ENCODE measurements at places on chromosomes 2 and 18.

DNA sequence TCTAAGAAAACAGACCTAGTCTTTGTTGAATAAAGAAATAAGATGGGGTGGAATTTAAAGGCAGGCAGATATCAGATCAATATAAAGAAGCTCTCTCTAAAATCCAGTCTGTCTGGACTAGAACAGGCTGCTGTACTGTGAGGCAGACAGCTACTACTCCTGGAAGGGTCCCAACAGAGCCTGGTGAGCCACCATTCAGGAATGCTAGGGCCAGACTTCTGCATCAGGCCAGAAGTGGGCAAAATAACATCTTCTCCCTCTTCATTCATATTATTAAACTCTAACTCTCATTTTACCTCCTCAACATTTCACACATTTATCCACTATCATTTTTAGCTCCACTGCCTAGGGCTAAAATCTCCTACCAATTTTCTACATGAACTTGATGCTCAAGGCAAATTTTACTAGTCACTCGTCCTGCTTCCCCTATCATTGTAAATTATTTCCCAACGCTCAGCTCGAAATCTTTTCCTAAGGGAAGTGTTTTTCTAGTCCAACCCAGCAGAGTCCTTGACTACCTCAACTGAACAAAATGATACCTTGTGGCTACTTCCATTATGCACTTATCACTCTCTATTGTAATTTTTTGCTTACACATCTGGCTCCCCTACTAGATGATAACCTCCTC is 45.2 kb upstream of the GLS start:
- DNase-seq, result no peak

DNA sequence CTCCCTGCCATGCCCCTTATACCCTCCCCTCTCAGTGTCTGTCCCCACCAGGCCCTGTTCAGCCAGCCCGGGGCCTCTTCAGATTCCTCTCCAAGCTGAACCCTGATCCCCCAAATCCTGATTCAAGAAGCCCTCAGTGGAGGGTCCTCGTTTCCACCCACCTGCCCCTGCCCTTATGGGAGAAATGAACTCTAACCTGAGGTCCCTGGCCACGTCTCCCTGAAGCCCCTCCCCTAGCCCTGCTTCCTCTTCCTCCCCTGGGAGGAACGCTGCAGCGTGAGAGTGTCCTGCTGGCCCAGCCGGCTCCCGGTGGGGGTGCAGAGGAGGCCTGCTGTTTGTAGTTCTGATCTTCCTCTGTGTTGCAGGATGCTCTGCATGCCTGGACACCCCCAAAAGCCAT is 56.7 kb upstream of the GLI2 start:
- DNase-seq, result no peak

DNA sequence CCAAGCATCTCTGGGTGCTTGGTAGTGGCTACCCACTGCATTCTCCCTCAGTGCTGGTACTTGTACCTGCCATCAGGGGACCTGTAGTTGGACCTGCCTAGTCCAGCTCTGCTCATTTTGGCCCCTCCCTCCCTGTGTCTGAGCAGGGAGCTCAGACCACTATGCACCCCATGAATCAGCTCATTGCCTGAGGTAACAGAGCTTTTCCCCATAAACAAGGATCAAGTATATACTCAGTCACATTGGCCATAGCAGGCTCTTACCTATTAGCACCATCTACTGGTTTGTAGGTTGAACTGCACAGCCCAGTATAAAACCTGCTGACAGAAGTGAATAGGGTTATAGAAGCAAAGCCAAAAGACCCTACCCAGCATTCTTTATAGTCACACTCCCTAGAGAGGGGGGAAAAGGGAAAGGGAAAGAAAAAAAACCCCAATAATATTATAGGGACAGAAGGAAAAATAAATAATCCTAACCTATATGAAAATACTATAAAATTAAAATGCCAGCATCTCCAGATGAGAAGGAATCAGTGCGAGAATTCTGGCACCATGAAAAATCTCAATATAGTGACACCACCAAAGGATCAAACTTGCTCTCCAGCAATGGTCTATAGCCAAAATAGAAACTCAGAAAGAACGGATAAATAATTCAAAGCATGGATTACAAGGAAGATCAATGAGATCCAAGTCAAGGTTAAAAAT is 6.9 kb upstream of the FLACC1 start:
- DNase-seq, result no peak

DNA sequence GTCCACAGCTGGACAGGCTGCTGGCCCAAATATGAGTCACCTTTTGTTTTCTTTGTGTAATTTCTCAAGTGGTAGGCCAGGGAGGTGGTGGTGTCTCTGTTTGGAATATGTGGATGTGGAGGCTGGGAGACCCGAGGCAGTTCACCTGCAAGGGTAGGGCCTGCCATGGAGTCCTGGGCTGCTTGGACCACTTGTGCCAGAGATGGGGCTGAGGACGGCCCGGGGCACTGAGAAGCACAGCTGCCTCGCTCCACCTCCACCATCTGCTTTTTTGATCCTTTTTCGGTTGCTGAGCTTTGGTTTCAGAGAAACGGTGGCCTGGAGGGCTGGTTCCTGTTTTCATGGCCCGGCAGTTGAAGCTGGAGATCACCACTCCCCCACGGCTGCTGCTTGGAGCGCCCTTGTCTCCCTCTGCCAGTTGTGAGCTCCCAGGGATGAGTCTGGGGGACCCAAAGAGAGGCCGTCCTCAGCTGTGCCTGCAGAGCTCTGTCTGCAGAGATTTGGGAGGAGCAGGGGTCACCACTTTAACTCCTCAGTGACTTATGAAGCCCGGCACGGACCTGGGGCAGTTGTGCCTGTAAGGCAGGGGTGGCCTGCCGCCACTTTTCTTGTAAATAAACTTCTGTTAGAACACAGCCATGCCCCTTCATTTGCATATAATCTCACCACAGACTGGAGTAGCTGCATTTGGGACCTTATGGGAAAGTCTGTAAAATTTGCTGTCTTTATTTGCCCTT is 67.6 kb upstream of the MCFD2 start:
- no peak for DNase-seq

GRCh38 chr2:172722481-172722880 is 13.2 kb upstream of the RAPGEF4 start:
- DNase-seq, result no peak

Data from NCI-H2081 treated with DMSO at 0.1 percent for 48 hours (cell line).